ENCODE measurements at places on chromosomes 16 and 17.

DNA sequence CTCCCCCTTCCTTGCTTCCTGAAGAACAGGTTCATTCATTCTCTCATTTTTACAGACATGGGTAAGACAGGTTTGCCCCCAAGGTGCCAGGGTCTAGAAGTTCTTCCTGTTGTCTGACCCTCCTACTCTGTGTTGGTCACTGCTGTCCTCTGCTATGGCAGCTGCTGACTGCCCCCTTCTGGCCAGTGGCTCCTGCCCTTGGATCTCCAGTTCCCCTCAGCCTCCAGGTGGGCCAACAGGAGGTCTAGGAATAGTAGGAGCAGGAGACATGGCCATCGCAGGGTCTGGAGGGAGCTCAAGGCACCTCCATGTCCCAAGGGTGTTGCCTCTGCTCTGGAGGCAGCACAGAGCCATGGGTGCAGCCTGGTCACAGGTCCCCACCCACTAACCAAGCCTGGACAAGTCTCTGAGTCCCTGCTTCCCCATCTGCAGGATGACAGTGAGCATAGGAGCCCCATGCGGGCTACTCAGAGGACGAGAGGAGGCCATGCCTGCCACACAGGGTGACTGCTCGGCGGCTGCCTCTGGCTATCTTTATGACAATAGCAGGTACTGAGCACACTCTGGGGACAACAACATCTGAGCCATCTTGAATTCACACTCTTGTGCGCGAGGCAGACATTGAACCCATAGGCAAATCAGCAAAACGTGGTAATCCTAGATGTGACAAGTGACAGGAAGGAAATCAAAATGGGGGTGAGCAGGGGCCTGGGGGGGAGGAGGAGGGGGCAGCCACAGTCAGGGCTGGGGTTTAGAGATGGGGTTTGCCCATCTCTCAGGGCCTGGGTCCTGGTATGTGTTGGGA is 27.0 kb upstream of the NXPH3 start:
- DNase-seq = no peak

DNA sequence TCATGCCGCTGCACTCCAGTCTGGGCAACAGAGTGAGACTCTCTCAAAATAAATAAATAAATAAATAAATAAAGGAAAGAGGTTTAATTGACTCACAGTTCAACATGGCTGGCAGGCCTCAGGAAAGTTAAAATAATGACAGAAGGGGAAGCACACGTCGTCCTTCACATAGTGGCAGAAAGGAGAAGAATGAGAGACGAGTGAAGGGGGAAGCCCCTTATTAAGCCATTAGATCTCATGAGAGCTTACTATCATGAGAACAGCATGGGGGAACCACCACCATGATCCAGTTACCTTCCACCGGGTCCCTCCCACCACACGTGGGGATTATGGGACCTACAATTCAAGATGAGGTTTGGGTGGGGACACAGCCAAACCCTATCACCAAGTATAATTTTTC is 54.5 kb downstream of the PAFAH1B1 start:
- DNase-seq = no peak

DNA sequence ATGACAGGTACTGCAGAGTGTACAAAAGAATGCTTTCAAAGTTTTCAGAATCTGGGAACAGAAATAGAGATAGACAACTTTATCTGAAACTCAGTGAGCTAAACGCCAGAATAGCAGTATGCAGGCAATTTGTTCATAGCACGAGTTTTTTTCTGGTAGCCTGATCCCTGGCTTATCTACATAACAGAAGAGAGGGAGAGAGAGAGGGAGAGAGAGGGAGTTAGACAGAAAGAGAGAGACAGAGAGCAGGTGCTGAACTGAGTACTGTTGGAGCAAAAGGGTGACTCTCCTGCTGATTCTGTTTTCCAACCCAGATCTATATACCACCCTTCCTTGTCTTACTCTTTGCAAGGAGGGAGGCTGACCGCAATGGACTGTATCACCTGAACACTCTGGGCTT is 388.0 kb upstream of the CA10 start:
- no peak for DNase-seq

- no peak for DNase-seq
Observed at GRCh38 chr17:29069526-29070041, 26.6 kb downstream of the PIPOX start.

DNA sequence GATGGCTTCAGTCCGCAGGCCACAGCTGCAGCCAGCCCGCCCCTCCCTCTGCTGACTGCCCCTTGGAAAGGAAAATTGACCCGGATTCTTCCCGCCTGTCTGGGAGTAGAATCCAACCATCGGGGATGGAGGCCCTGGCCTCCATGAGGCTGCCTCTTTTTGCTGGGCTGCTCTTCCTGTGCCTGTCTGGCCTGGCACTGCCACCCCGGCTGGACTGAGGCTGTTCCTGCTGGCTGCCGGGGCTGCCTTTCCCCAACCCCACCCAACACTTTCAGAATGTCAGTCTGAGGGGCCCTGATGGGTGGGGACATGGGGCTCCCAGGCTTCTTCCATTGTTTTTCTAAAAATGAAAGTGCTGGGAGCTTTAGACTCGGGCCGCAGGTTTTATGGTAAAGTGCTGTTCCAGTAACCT is 7.3 kb downstream of the BAHCC1 start:
- DNase-seq = no peak

GRCh38 chr17:6108382-6108781 is 38.2 kb downstream of the WSCD1 start:
- DNase-seq = no peak

DNA sequence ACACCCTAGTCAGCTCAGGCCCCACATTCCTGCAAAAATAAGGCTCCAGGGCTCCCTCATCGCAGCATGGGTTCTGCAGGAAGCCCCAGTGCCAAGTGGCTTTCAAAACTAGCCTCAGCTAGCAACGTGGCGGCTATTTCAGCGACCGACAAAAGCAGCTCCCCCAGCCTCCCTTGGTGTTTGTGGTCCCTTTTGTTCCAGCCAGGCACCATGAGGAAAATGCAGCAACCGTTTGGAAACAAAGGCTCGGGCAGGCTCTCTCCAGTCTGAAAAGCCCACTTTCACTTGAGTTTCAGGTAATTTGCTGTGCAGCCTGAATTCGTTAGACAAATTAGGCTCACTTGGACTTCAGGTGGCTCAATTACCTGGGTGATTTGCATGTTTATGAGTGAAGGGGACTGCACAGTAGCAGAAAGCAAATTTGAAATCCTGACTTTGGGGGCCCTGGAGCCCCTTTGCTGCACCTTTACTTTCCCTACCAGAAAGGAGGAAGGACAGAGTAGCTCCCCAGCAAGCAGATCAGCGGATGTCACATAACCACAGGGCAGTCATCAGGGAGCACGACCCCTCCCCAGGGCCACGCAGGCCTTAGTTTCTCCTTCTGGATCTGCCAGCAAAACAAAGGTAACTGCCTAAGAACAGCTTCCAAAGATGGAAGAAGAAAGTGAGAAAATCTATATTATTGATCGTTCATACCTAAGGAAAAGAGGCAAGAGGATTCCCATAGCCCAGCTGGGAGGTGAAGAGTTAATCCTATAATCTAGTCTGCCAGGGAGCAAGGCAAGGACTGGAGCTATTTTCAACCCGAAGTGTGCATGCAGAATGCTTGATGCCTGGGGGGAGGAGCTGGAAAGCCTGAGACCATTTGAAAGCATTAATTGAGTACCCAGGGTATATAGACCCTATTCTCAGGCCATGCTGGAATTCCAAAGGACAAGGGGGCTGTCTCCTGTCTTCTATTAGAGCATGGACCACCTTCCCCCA is 143.1 kb upstream of the SDK2 start:
- DNase-seq = no peak

- DNase-seq = no peak
Observed at GRCh38 chr17:17075125-17075781, 33.0 kb downstream of the MPRIP start.

GRCh38 chr17:46984892-46985291 is 5.8 kb upstream of the RPRML start:
- DNase-seq = no peak

Measured in stimulated activated naive CD4-positive, alpha-beta T cell treated with Interleukin-2 at 50 U/mL for 16 hours (primary cell).